ENCODE measurements at places on chromosomes 4 and X.
A peak's percentile ranks its signal among the peaks of the same experiment; 100 is the strongest.

DNA sequence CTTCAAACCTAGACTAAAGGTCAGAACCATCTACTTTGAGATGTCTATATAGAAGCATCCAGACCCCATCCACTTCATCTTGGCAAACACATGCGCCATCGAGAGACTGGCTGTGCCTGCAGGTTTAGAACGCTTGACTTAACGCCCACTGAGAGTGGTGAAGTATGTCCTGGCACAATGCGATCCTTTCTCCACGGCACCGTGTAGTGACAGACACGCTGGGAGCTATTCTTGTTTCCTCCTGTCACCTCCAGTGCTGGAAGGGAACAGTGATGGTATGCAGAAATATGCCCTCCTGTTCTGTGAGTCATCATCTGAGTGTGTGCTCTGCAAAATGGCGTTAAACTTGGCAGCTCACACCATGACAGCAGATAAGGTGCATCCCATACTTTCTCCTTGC lies 330.2 kb downstream of the NLGN4X start:
- no peak for DNase-seq

GRCh38 chr4:168272488-168272887 lies 46.1 kb downstream of the DDX60 start:
- DNase-seq: no peak

GRCh38 chr4:1039493-1040343 lies 28.3 kb downstream of the FGFRL1 start:
- no peak for DNase-seq

GRCh38 chr4:10020106-10020505 lies 1.2 kb downstream of the SLC2A9 start:
- DNase-seq: no peak

- DNase-seq: no peak
Observed at GRCh38 chr4:19178835-19179234, 1072.9 kb upstream of the SLIT2 start.

DNA sequence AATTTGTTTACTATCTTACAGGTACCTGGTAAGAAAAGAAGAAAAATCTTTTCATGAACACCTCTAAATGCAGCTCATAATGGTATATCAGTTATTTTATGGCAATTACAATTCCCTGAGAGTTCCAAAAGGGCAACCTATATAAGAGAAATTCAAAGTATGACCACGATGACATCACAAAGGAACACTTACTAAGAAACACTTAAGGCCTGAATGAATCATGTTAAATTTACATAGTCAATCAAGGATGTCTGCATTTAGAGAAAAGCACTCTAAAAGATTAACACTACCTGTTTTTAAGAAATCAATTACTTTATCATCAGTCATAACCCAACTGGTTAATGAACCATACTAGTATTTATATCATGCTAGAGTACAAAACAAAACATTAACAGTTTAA lies 63.9 kb downstream of the LCORL start:
- no peak for DNase-seq

DNA sequence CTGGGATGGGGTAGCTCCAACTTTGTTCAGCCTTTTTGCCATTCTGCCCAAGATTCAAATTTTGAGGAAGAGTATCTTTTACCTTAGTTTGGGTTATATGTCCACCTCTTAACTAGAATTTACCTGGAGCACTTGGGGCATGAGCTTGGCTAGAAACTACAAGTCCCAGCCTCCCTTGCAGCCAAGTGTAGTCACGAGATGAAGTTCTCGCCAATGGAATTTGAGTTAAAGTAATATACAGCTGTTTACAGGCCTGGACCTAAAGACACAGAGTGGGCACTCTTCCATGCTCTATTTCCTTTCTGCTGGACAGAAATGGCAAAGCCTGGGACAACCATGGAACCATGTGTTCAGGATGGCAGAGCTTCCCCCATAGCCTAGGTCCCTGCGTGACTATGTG lies 233.6 kb upstream of the GATB start:
- DNase-seq: no peak

GRCh38 chr4:166324321-166324720 lies 451.3 kb downstream of the TLL1 start:
- no peak for DNase-seq

DNA sequence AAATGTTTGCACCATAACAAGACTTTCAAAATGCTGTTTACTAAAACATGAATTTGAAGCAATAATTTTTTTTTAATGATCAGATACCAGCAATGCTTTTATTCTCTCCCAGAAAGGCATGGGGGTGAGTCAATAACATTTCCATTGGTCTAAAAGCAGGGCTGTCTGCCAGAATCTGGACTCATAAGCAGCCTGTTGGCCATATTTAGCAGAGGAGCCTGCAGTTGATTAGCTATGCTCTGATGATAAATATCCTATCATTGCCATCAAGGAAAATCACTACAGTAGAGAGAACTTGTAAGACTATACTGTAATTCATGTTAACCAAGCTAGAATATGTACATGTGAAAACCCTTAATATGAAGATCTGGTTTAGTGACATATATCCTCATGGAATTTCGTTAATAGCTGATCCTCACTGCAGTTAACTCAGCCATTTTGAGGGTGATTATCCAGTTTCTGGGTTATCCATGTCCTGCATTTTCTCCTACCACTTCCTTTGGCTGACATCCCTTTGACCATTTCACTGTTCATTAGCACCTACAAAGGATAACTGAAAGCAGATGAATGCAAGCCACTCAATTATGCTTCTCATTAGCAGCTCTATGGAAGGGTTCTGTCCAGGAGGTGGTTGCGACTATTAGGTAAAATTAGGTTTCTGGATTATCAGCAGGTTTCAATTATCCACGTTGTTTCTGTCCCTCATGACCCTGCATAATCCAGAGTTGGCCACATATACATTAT lies 72.9 kb upstream of the DIAPH2 start:
- DNase-seq: no peak

- DNase-seq: no peak
Observed at GRCh38 chr4:38049545-38050170, 89.5 kb downstream of the PTTG2 start.

DNA sequence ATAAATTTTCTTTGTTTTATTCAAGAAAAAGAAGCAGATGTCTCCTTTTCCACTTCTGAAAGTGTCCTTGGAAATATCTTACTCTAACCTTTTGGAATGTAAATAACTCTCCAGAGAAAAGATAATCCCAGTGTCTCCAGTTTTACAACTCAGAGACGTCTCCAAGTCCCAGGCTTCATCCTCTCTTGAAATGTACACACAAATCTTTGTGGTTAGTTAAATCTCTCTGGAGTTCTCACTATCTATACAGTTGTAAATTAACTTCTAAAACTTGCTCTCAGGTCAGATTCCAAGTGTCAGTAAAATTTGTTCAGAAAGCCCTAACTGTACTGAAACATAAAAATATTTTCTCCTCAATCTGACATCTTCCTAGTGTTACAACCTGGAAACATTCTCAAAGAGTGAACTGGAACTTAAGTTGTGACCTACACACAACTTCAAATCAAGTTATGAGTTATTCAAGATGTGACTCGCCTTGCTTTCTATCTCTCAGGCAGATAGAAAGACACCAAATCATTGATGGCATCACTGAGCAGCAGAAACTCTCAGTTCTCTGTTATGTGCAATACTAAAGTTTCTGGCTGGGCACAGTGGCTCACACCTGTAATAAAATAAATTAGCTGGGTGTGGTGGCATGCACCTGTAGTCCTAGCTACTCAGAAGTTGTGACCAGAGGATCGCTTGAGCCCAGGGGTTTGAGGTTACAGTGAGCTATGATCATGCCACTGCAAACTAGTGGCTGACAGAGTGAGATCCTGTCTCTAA lies 284.2 kb downstream of the RCHY1 start:
- no peak for DNase-seq

DNA sequence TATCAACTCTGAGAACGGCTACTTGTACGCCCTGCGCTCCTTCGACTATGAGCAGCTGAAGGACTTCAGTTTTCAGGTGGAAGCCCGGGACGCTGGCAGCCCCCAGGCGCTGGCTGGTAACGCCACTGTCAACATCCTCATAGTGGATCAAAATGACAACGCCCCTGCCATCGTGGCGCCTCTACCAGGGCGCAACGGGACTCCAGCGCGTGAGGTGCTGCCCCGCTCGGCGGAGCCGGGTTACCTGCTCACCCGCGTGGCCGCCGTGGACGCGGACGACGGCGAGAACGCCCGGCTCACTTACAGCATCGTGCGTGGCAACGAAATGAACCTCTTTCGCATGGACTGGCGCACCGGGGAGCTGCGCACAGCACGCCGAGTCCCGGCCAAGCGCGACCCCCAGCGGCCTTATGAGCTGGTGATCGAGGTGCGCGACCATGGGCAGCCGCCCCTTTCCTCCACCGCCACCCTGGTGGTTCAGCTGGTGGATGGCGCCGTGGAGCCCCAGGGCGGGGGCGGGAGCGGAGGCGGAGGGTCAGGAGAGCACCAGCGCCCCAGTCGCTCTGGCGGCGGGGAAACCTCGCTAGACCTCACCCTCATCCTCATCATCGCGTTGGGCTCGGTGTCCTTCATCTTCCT lies 2.7 kb downstream of the PCDH10 start:
- DNase-seq: peak; percentile 1

- peak; percentile 68 for DNase-seq
Observed at GRCh38 chr4:304969-305680, at the start of gene ZNF732. ZNF732 (minus strand) TSS chr4:305474; CDS start chr4:305310, 164 bp downstream.

- no peak for DNase-seq
Observed at GRCh38 chr4:149825336-149825735, 9.7 kb upstream of the IQCM start.

DNA sequence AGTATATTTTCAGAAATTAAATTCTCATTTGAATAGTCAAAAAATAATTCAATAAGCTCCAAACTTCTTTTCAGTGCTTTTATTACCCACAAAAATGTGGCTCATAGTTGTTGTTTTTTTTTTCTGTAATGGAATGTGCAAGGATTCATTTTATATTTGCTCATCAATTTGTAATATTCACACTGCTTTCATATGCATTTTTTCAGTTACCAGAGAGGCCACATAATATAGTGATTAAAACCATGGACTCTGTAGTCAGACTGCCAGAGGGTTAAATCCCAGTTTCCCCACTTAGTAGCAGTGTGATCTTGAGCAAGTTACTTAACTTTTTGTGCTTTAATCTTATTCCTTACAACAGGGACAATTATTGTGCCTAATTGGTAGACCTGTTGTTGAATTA lies 64.5 kb downstream of the FAM9B start:
- no peak for DNase-seq

DNA sequence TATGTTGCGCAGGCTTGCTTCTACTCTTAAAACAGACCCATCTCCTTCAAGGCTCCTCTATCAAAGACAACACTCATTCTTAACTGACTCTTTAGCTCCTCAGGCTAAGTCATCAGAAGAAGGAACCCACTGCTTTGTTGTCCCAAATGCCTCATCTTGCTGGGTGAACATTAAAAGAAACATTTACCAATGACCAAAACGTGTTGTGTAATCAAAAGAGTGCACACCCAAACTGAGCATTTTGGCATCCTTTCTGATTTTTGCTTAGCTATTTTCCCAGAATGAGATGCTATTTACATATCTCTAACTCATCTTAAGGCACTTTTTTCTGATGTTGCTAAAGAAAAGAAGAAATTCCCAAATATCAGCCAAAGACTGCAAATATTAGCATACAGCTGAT lies 131.7 kb upstream of the VCX3A start:
- DNase-seq: no peak

GRCh38 chr4:170581322-170581721 lies 491.6 kb upstream of the AADAT start:
- DNase-seq: no peak

DNA sequence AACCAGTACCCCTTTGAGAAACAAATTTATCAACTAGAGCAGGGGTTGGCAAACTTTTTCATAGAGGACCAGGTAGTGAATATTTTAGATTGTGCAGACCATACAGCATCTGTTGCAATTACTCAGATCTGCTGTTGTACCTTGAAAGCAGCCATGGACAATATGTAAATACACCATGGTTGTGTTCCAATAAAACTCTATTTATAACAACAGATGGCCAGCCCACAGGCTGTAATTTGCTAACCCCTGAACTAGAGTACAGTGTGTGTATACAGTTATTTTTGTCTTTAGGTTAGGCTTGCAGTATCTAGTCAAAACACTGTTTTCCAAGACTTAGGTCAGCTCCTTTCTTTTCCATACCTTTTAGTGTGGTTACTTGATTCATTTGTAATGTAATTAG lies 54.4 kb downstream of the PHKA1 start:
- DNase-seq: no peak
